Activated CD4-positive, alpha-beta T cell treated with anti-CD3 and anti-CD28 coated beads for 36 hours (primary cell): ENCODE measurements at places on chromosomes 4 and X.
A peak's percentile ranks its signal among the peaks of the same experiment; 100 is the strongest.

GRCh38 chrX:124231451-124231759 is 101.1 kb upstream of the TEX13D start:
- DNase-seq = no peak

- no peak for DNase-seq
These were observed 558.8 kb downstream of the MID1IP1 start for GRCh38 chrX:39360101-39360500.

GRCh38 chrX:107935664-107936433 is 46.3 kb downstream of the TEX13B start:
- no peak for DNase-seq

GRCh38 chrX:125205133-125205917 is 114.3 kb upstream of the TEX13C start:
- peak; percentile 50 for DNase-seq

DNA sequence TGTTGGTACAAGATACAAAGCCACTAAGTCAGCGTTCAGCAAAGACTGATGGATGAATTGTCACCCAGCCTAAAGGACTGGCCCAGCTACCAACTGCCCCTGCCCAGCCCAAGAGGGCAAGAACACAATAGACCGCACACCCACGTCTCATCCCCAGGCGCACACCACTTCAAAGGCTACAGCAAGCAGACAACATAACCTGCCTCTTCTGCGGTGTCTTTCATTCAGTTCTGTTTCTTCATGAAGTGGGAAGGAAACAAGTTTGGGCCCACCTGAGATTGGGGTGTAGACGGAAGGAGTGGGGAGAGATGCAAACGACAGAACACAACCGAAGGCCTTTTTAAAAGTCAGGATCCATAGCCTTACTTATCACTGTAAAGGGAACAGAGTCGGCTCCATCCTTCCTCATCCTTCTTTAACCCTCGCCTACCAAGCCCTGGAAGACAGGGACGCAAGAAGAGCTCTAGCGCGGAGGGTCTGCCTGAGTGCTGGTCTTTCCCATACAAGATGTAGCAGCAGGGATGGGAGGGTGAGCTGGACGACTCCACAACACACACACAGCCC is 691 bp downstream of the SCARB2 start:
- DNase-seq = peak; percentile 62

GRCh38 chr4:28232951-28233350 is 1372.3 kb downstream of the STIM2 start:
- no peak for DNase-seq

DNA sequence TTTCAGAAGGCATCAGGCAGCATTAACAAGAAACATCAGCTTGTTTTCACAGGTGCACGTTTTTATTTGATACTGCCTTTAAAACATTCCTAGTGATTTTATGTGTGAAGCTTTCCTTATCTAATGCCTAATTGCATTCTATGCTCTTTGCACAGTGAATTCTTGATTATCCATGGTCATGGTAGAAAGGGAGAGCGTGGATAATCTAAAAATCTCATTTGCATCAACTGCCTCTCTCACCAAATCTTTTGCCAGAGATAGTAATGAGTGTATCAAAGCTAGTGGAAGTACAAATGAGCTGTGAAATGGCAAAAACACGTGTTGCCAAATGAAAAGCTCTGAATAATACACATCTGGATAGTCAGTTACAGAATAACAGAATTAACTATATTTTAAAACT is 170.5 kb downstream of the NAA11 start:
- no peak for DNase-seq
